ENCODE measurements at places on chromosomes 7 and 10. TPM values are rescaled to one million over a fixed set of nuclear protein-coding genes. Genes with fewer than 3 reads are reported as not detected.

Gene FGFR2
- total RNA-seq: 8.0 TPM

Gene MRM2
- 18.9 TPM for total RNA-seq

Gene PTPRN2
- 0.50 TPM for total RNA-seq

Gene PRPS1L1
- not detected for total RNA-seq

Gene PILRB
- 38.7 TPM for total RNA-seq

DNA sequence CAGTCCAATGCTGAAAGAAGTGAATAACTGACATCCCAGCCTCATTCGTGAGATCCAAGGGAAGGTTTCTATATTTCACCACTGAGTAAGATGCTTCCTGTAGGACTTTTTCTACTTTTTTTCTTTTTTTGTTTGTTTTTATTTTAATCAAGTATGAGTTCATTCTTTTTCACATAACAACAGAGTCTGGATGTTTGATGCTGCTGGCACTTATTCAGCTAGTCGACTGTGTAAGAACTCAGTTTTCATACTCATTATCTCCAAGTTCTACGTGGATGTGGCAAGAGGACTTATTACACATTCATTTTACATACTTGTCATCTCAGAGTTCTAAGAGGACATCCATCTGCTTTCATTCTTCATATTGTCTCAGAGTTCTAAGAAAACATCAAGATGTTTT lies 86.9 kb downstream of the CPXM2 start:
- no peaks in the 10 kb centered on the region for H3K4me1 ChIP-seq
- no peak for DNase-seq
- no peak overlapping the region for H3K27ac ChIP-seq
- no peaks in the 10 kb centered on the region for H3K27me3 ChIP-seq
- no peaks in the 10 kb centered on the region for H3K36me3 ChIP-seq

Gene HSPA14
- 9.9 TPM for total RNA-seq
